ENCODE measurements at places on chromosomes 13 and 19. TPM values are rescaled to one million over a fixed set of nuclear protein-coding genes. Genes with fewer than 3 reads are reported as not detected.

The AP1M2 gene
- 0.86 TPM for polyA plus RNA-seq

The IGFL2 gene
- 0.44 TPM for polyA plus RNA-seq

The SIGLEC5 gene
- 0.35 TPM for polyA plus RNA-seq

The AMH gene
- polyA plus RNA-seq: 8.1 TPM

The FFAR2 gene
- polyA plus RNA-seq: 0.65 TPM

The LAIR1 gene
- polyA plus RNA-seq: 10.0 TPM

The RASAL3 gene
- polyA plus RNA-seq: 1.7 TPM

The ZSCAN18 gene
- 64.4 TPM for polyA plus RNA-seq

The GPR183 gene
- polyA plus RNA-seq: 2.4 TPM

The FGF14 gene
- polyA plus RNA-seq: 0.04 TPM

The EDDM13 gene
- polyA plus RNA-seq: 1.3 TPM

The ZNF610 gene
- polyA plus RNA-seq: 3.7 TPM

The SPPL2B gene
- 52.5 TPM for polyA plus RNA-seq

The SBK2 gene
- polyA plus RNA-seq: 3.2 TPM

The ONECUT3 gene
- polyA plus RNA-seq: not detected

The SIAH3 gene
- polyA plus RNA-seq: 0.15 TPM

The ELAVL1 gene
- polyA plus RNA-seq: 58.2 TPM

The PSENEN gene
- 31.7 TPM for polyA plus RNA-seq

The MBD3L3 gene
- polyA plus RNA-seq: not detected

The HSPB6 gene
- 816 TPM for polyA plus RNA-seq

The ZSCAN1 gene
- 1.6 TPM for polyA plus RNA-seq

The VSTM1 gene
- not detected for polyA plus RNA-seq
